ENCODE measurements at places on chromosomes 6 and 20. TPM values are rescaled to one million over a fixed set of nuclear protein-coding genes. Genes with fewer than 3 reads are reported as not detected.

- no peak for DNase-seq
These were observed 9.6 kb upstream of the CHD6 start for GRCh38 chr20:41627611-41628244.

The MOXD1 gene
- 528 TPM for total RNA-seq

DNA sequence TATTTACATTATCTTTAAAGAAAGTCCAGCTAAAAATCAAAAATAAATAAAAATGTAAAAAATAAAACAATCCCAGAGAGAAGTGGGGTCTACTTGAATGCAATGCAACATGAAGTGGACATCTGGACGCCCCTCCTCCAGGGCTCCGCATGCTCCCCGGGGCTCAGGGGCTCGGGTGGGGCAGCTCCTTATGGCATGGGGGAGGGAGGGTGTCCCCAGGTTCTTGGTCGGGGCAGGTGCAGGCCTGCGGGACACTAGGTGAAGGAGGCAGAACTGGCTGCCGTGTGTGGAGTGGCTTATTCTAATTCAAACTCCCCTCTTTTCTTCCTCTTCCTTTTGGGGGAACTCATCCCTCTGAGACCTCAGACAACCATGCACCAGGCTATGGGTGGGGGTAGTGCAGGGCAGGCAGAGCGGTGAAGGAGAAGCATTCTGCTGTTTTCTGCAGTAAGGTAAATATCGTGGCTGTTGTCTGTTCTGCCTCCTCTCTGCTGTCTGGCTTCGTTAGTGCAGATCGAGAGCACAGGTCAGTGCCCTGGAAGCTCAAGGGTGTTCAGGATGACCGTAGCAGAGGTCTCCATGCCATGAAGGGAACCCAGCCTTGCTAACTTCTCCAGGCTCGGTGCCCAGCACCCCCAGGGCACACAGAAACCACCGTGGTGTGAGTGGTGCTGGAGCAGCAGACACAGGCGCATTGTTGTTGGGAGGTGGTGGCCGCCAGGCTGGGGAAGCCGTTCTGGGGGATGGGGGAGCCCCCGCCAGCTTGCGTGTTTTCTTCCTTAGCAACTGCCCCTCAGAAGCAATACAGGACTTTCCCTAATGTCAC lies 82.6 kb downstream of the TTLL2 start:
- DNase-seq, result no peak

The FHL5 gene
- total RNA-seq, result not detected

GRCh38 chr20:63029358-63030121 lies 22.8 kb upstream of the BHLHE23 start:
- no peak for DNase-seq

DNA sequence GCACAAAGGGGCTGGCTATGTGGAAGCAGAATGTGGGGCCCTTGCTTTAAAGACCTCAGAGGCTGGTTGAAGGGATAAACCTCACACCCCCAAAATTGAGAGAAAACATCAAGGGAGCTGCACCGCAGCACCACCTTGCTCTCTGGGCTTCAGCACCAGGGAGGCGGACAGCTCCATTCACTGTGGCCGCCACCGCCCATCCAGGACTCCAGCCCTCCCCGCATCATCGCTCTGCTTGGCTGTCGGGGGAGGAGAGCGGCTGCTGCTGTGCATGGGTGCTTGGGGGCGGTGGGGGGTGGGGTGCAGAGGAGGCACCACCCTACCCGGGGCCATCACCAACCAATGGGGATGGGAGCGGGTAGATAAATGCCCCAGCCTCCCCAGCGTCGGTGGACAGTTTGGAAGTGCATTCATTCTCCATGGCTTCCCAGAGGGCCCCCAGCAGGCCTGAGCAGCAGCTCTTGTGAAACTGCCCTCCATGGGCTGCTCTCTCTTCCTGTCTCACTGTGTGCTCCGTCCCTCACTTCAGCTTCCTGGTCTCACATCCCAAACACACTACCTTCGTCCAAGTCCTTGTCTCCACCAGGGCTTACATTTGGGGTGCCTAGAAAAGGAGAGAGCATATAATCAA lies 75.7 kb upstream of the BHLHE23 start:
- peak; percentile 66 for DNase-seq

The GLO1 gene
- total RNA-seq, result 142 TPM

DNA sequence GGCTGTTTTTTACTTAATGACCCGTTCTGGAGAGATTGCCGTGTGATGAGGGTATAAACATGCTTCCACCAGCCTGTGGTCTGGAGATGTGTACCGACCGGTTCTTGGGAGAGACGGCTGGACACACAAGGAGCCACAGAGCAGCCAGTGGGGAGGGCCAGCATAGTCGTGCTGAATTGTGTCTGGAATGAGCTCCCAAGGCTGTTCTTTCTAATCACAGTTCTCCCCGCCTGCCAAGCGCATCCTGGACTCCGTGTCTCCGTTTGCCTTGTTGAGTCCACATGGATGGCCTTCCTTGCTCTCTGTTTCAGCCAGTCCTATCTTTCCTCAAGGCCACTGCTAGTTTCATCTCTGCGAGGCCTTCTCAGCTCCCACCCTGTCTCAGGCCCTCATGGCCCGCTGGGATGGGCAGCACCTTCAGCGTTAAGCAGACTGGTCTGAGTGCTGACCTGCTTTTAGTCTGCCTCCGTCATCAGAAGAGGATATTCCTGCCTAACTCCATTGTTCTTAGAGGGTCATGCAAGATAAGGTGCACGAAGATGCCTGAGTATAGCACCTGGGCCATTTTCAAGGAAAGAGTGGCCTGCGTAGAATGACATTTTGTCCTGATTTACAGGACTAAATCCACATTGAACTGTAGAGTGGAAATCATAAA lies 20.6 kb downstream of the MANBAL start:
- DNase-seq, result no peak
